Naive B cell (primary cell): ENCODE measurements at places on chromosomes 6 and 20. TPM values are rescaled to one million over a fixed set of nuclear protein-coding genes. Genes with fewer than 3 reads are reported as not detected.

- H3K36me3 ChIP-seq = peaks cover 20% of the 10 kb centered on the region
- no peak overlapping the region for H3K27ac ChIP-seq
- H3K27me3 ChIP-seq = peaks cover 10% of the 10 kb centered on the region
- no peak overlapping the region for H3K4me3 ChIP-seq
Measured at GRCh38 chr6:116605935-116606334, 10.3 kb upstream of the RSPH4A start.

- no peaks in the 10 kb centered on the region for H3K4me1 ChIP-seq
- H3K27me3 ChIP-seq = no peaks in the 10 kb centered on the region
- no peaks in the 10 kb centered on the region for H3K36me3 ChIP-seq
Measured at GRCh38 chr6:19943042-19943441, 105.9 kb downstream of the ID4 start.

Gene IMPG1
- polyA plus RNA-seq = not detected

GRCh38 chr20:6888736-6889395, 121.4 kb downstream of the BMP2 start:
- no peak for DNase-seq
- H3K4me1 ChIP-seq = no peaks in the 10 kb centered on the region

Gene MYL9
- polyA plus RNA-seq = 2.5 TPM

Gene SNAP25
- polyA plus RNA-seq = not detected

DNA sequence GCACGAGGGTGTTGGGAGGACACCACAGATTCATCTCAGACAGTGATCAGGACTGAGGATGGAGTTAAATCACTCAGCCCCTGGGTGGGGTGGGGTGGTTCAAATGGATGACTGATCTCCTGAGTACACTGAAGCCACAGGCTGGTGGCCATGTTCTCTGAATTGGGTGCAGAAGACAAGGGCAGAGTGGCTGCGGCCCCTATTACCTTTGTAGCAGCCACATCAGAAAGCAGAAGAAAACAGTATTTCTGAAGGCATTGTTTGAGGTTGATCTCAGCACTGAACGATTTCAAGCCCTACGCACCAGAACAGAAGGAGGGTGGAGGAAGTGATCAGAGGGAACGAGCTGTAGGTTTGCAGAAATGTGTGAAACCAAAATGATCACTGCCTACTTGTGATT, 71.6 kb downstream of the SH3BGRL2 start:
- no peaks in the 10 kb centered on the region for H3K36me3 ChIP-seq
- H3K4me3 ChIP-seq = no peak overlapping the region
- no peak overlapping the region for H3K27ac ChIP-seq
- DNase-seq = no peak

GRCh38 chr6:107815846-107816245, 8.3 kb downstream of the SCML4 start:
- H3K4me3 ChIP-seq = no peak overlapping the region
- H3K27me3 ChIP-seq = no peaks in the 10 kb centered on the region
- no peak for DNase-seq

- no peaks in the 10 kb centered on the region for H3K27me3 ChIP-seq
- DNase-seq = no peak
- H3K4me1 ChIP-seq = peaks cover 5% of the 10 kb centered on the region
- H3K4me3 ChIP-seq = no peak overlapping the region
Measured at GRCh38 chr6:151018046-151018445, 152.5 kb downstream of the MTHFD1L start.

GRCh38 chr6:134172020-134172705, 119.7 kb upstream of the SLC2A12 start:
- no peak for DNase-seq
- H3K27ac ChIP-seq = no peak overlapping the region
- peaks cover 16% of the 10 kb centered on the region for H3K4me1 ChIP-seq
- no peaks in the 10 kb centered on the region for H3K27me3 ChIP-seq

Gene SEL1L2
- polyA plus RNA-seq = not detected

DNA sequence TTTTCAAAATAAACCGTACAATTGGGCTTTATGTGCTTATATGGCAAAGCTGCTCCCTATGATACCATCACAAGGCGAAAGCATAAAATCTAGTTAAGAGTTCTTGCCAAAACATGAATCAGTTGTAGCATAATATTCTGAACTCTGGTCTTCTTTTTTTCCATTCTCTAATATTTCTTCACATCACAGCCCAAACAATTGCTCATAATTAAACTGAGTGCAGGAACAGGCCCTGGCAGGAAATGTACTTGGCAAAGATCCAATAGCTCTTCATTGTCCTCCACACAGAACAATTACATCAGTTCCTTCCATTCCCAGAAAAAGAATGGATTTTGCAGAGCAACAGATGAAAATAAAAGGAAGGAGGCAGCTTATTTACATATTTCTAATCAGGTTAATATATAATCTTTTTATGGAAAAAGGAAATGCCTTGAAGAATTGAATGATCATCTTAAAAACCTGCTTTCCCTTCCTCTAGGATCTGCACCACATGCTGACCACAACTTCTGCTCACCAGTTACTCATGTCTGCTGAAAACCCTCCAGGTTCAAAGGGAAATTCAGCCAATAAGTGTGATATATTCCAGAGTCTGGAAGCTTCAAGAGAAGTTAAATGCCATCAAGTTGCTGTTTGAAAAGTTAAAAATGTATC, 123.3 kb upstream of the COL21A1 start:
- no peaks in the 10 kb centered on the region for H3K36me3 ChIP-seq
- peaks cover 23% of the 10 kb centered on the region for H3K4me1 ChIP-seq
- H3K27ac ChIP-seq = no peak overlapping the region
- H3K27me3 ChIP-seq = peaks cover 14% of the 10 kb centered on the region

DNA sequence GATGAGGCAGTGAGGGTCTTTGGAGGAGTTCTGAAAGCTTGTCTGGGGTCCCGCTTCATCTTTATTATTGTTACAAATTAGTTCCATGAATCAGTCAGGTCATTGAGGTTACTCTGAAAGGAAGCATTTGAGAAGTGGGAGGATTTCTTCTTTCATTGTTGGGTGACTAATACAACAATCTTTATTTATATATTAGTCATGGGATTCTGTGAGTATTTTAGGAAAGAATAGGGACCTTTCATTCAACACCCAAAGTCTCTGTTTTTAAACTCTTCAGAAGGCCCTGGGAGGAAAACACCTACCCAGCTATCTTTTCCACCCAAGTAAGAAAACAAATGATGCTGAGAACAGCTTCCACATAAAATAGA, 98.3 kb downstream of the SOD2 start:
- H3K36me3 ChIP-seq = no peaks in the 10 kb centered on the region
- DNase-seq = no peak
- no peaks in the 10 kb centered on the region for H3K4me1 ChIP-seq
- H3K27ac ChIP-seq = no peak overlapping the region

- no peaks in the 10 kb centered on the region for H3K27me3 ChIP-seq
- peaks cover 55% of the 10 kb centered on the region for H3K36me3 ChIP-seq
- DNase-seq = no peak
Measured at GRCh38 chr6:89693207-89693606, 54.7 kb upstream of the LYRM2 start.

GRCh38 chr6:158854214-158855101, 35.3 kb upstream of the EZR start:
- no peak overlapping the region for H3K27ac ChIP-seq
- H3K36me3 ChIP-seq = no peaks in the 10 kb centered on the region
- DNase-seq = no peak
- H3K4me1 ChIP-seq = peaks cover 22% of the 10 kb centered on the region

- no peak overlapping the region for H3K27ac ChIP-seq
- no peaks in the 10 kb centered on the region for H3K36me3 ChIP-seq
- no peak for DNase-seq
- H3K4me1 ChIP-seq = no peaks in the 10 kb centered on the region
Measured at GRCh38 chr6:84492241-84493165, 265.1 kb upstream of the CEP162 start.

GRCh38 chr6:150603176-150603575, 3.5 kb downstream of the PLEKHG1 start:
- H3K36me3 ChIP-seq = peaks cover 13% of the 10 kb centered on the region
- H3K27ac ChIP-seq = no peak overlapping the region
- no peaks in the 10 kb centered on the region for H3K27me3 ChIP-seq

- peaks cover 46% of the 10 kb centered on the region for H3K4me1 ChIP-seq
- H3K27me3 ChIP-seq = no peaks in the 10 kb centered on the region
- peaks cover 45% of the 10 kb centered on the region for H3K36me3 ChIP-seq
- peak overlapping the region; percentile 42 for H3K27ac ChIP-seq
- no peak for DNase-seq
- peak overlapping the region; percentile 91 for H3K4me3 ChIP-seq
Measured at GRCh38 chr6:157510323-157511188, 129.6 kb downstream of the ZDHHC14 start.

- H3K4me3 ChIP-seq = no peak overlapping the region
- H3K27ac ChIP-seq = no peak overlapping the region
- H3K4me1 ChIP-seq = no peaks in the 10 kb centered on the region
Measured at GRCh38 chr20:59455402-59456341, 148.7 kb upstream of the PHACTR3 start.

DNA sequence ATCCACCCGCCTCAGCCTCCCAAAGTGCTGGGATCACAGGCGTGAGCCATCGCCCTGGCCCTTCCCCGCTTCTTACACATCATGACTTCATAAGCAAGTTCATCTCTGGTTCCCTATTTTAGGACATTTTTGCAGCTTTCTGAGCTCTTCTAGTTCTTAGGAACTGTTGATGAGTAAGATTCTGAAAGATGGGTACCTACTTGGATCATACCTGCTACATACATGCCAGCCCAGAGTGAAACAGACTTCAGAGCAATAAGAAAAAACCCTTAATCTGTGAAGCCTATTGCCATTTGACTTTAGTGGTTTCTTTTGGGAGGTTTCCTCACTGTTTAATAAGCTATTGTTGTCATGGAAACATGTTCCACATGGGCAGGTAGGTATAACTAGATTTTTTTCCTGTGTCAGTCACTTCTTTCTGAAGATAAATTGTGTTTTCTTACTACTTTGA, 27.9 kb upstream of the TMEM217 start:
- H3K27ac ChIP-seq = no peak overlapping the region
- no peaks in the 10 kb centered on the region for H3K27me3 ChIP-seq
- DNase-seq = peak; percentile 25
- H3K4me1 ChIP-seq = peaks cover 10% of the 10 kb centered on the region
- peaks cover 23% of the 10 kb centered on the region for H3K36me3 ChIP-seq

- no peaks in the 10 kb centered on the region for H3K36me3 ChIP-seq
- no peak overlapping the region for H3K4me3 ChIP-seq
- no peaks in the 10 kb centered on the region for H3K27me3 ChIP-seq
- no peaks in the 10 kb centered on the region for H3K4me1 ChIP-seq
Measured at GRCh38 chr6:21749754-21750153, 156.2 kb downstream of the SOX4 start.

DNA sequence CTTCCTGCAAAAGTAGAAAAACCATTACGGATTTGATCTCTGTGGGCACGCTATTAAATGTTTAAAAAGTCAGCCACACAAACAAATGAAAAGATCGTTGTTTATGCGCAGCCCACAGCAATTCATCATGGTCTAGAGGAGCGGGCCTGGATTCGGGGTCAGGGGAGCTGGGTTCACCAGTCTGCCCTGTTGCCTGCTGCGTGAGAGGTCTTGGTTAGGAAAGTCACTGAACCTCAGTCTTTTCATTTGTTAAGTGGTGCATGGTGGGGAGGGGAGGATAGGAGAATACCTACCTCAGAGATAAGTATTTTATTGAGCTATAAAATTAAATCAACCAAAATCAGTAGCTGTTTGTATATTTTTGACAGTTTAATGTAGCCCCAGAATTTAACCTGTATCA, 47.3 kb upstream of the FYN start:
- H3K27ac ChIP-seq = no peak overlapping the region
- DNase-seq = no peak
- H3K4me3 ChIP-seq = no peak overlapping the region
- H3K27me3 ChIP-seq = no peaks in the 10 kb centered on the region

Gene PGC
- polyA plus RNA-seq = not detected

Gene RAMACL
- polyA plus RNA-seq = 0.30 TPM

Gene FOXA2
- polyA plus RNA-seq = not detected

Gene PDSS2
- 14.6 TPM for polyA plus RNA-seq

- H3K27me3 ChIP-seq = no peaks in the 10 kb centered on the region
- H3K27ac ChIP-seq = no peak overlapping the region
- H3K36me3 ChIP-seq = no peaks in the 10 kb centered on the region
- H3K4me3 ChIP-seq = no peak overlapping the region
Measured at GRCh38 chr6:9484686-9485085, 930.2 kb downstream of the TFAP2A start.

Gene GJA1
- not detected for polyA plus RNA-seq

DNA sequence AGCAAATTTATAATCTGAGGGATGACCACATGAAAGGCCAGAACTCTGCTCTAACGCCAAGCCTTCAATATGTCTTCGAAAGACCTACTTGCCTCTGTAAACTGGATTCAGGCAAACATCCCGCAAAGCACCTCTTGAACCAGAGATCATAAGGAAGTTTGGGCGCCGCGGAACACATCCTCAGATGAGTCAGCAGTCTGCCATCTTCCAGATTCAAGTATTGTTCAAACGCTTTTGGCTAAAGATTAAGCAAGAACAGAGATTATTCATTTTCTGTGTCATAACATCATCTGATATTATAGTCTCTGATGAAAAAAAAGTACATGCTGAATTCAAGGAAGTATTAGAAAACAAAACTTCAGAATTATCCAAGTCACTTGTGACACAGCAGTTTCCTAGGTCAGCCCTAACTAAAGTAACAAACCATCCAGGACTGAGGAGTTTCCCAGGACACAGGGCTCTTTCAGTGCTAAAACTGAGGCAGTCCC, 20.8 kb downstream of the TBC1D7 start:
- DNase-seq = no peak
- H3K27ac ChIP-seq = no peak overlapping the region
- H3K4me1 ChIP-seq = peaks cover 33% of the 10 kb centered on the region
- H3K27me3 ChIP-seq = no peaks in the 10 kb centered on the region

DNA sequence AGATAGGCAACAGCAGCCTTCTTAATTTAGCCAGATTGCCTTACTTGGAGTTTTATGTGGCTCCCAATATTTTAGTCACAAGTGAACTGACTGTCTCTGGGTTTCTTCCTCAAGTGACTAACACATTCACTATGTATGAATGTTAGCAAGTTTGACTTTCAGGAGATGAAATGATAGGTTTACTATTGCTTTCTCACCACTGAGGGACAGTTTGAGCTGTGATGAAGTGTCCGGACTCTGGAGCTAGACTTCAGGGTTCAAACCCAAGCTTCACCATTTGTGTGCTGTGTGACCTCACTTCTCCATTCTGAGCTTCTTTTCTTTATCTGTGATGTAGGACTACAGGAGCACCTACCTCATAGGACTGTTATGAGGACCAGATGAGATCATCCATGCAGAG, 8.2 kb downstream of the DHX35 start:
- H3K27ac ChIP-seq = no peak overlapping the region
- peaks cover 28% of the 10 kb centered on the region for H3K36me3 ChIP-seq
- H3K4me3 ChIP-seq = no peak overlapping the region
- no peaks in the 10 kb centered on the region for H3K27me3 ChIP-seq
- peaks cover 4% of the 10 kb centered on the region for H3K4me1 ChIP-seq
- DNase-seq = no peak

- H3K36me3 ChIP-seq = peaks cover 5% of the 10 kb centered on the region
- no peak for DNase-seq
- peak overlapping the region; percentile 89 for H3K27ac ChIP-seq
- no peaks in the 10 kb centered on the region for H3K27me3 ChIP-seq
Measured at GRCh38 chr6:28125401-28125800, 992 bp downstream of the ZSCAN16 start.

Gene C6orf118
- not detected for polyA plus RNA-seq

- DNase-seq = no peak
- peaks cover 9% of the 10 kb centered on the region for H3K36me3 ChIP-seq
- H3K27ac ChIP-seq = no peak overlapping the region
- H3K27me3 ChIP-seq = peaks cover 17% of the 10 kb centered on the region
- no peak overlapping the region for H3K4me3 ChIP-seq
- H3K4me1 ChIP-seq = no peaks in the 10 kb centered on the region
Measured at GRCh38 chr20:43490038-43490437, 17.5 kb upstream of the L3MBTL1 start.

Gene OARD1
- polyA plus RNA-seq = 66.8 TPM
